ENCODE measurements at places on chromosomes 2 and 18. TPM values are rescaled to one million over a fixed set of nuclear protein-coding genes. Genes with fewer than 3 reads are reported as not detected.

The MROH2A gene
- total RNA-seq, result not detected

The SCN7A gene
- total RNA-seq, result not detected

The IL1R1 gene
- total RNA-seq, result not detected

The TNS1 gene
- total RNA-seq, result 21.2 TPM

The SALL3 gene
- not detected for total RNA-seq

DNA sequence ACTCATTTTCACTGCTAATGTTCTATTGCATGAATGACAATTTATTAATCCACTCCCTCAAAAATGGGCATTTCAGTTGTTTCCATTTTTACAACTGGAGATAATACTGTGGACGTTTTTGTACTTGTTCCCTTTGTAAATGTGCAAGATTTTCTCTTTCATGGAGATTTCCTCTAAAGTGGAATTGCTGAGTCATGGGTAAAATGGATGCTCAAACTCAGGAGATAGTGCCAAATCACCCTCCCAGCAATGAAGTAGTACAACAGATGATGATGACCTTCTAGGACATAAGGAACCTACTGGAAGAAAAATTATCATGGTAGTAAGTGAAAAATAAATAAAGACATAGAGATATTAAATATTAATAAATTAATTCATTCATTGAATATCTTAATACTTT, 460.8 kb upstream of the CHST9 start:
- DNase-seq, result no peak

GRCh38 chr2:62340994-62341484, 145.1 kb downstream of the B3GNT2 start:
- no peak for DNase-seq

- DNase-seq, result no peak
Observed at GRCh38 chr2:123540291-123540690, 484.8 kb upstream of the CNTNAP5 start.

- DNase-seq, result no peak
Observed at GRCh38 chr2:233320470-233320869, 12.9 kb downstream of the SAG start.

Data from activated naive CD8-positive, alpha-beta T cell treated with anti-CD3 and anti-CD28 coated beads, Interleukin-2, amount 10 ng/mL, durations not matched to agents 7 days and 5 days (primary cell).